Pulmonary artery endothelial cell (primary cell): ENCODE measurements at places on chromosomes 1 and 21.

DNA sequence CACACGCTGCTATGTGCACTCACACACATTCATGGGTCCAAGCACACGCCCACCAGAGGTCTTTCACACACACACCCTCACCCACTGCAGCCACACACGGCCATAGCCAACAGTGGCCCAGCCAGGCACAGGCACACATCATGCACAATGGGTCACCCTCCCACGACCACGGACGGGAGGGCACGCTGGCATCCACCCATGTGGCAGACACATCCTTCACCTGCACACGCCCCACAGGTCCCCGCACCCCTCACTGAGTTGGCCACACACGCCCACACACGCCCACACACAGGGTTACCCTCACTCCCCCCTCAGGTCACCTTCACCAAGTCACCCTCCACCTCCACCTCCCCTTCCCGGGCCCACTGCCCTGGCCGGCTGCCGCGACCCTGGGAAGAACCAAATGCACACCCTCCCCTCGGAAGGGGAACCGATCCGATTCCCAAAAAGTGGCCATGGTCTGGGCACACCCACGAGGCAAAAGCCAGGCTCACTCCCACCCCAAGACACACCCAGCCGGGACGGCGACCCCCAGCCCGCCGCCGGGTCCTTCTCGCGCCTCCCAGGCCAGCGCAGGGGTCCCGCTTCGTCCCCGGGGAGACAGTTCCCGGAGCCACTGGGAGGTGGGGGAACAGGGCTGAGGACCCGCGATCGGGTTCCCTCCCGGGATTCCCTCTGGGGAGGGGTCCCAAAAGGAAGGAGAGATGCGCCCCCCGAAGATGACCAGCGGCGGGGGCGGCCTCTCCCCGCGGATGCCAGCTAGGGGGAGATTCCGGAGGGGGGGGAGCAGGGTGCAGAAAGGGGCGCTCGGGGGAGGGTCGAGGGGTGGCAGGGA is 860 bp downstream of the SDC3 start:
- no peak for DNase-seq

DNA sequence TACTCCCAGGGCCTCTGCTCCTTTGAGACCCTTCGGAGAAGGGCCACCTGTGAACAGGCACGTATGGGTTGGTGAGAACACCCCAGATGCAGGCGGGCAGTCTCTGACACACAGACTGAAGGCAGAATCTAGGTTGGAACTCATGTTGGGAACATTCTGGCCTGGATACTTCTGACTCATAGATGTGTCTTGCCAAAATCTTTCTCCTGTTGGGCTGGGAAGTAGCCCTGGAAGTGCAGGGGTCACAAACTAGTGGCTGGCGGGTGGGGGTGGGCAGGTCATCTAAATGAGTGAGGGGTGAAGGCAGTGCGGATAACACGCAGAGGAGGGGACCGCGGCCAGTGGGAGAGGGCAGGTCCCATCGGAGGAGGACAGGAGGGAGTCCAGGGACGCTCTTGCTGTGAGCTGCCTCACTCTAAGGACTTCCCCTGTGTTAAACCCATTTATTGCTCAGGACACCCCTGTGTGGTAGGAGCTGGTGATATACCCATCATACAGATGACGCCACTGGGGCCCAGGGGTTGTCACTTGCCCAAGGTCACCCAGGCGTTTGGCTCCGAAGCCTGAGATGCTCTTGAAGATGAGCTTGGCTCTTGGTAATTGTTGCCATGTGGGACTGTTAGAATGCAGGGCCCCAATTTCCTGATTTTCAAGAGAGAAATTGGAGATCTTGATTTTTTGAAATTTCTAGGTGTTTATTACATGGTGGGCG is 181.0 kb downstream of the PTPRU start:
- DNase-seq, result no peak

DNA sequence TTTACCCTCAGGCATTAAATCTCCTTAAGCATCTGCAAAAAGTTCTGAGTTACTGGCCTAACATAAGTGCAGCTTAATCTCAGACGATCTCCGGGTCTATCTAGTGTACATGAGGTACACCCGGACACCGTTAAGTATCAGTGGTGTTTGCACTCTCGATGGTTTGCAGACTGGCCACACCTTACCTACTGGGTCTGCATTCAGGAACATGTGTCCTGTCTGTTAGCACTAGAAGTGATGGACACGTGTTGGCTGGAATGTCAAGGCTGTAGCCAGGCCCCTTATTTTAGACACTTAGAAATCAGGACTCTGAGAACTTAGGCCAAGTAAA is 783 bp upstream of the AGL start:
- DNase-seq, result no peak

DNA sequence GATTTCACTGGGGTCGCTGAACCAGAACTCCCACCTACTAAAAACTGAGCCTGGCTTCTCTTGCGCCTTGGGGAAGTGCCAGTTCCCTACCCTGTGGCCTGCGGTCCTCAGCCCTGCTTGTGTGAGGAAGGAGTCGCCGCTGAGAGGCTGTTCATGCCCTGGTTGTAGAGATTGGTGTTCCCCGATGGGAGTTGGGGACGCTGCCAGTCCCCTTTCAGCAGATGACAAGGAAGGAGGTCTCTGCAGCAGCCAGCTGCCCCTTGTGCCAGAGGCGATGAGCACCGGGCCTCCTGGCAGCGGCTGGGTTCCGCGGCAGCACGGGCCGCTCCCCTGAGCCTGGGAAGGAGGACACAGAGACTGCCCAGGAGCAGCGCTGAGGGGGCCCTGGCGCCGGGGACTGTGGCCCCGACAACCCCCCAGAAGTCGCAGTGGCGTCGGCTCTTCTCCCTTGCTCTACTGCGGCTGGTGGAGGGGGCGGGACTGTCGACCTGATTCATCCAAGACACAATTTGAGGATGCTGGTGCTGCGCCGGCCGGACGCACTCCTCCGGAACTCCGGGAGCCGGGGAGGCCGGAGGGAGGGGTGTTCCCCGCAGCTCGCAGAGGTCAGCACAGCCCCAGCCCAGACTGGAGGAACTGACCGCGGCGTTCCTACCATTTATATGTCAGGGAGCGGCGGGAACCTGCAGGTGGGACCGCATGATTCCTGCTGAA is 12.0 kb upstream of the ADORA3 start:
- DNase-seq, result no peak

GRCh38 chr1:9473032-9473807 is 66.0 kb upstream of the SLC25A33 start:
- DNase-seq, result no peak

DNA sequence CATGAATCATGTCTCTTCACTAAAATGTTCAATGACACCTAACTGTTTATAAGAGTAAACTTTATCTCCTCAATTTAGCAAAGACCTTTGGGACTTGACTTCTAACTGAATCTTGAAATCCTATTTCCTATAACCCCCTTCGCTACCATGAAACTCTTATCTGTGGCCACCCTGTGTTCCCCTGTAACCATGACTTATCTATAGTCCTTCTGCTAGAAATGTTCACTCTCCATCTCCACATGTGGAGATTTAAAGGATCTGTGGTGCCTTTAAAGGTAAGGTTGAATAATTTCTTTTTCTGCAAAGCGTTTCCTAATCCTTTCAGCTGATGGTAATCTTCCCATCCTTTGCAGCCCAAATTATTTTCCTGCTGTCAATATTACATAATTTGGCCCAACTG is 436.3 kb upstream of the RUNX1 start:
- no peak for DNase-seq

GRCh38 chr1:182601416-182601786 is 2.8 kb downstream of the RGS16 start:
- DNase-seq, result no peak

GRCh38 chr1:39331647-39332046 is 127.2 kb downstream of the MACF1 start:
- DNase-seq, result no peak

DNA sequence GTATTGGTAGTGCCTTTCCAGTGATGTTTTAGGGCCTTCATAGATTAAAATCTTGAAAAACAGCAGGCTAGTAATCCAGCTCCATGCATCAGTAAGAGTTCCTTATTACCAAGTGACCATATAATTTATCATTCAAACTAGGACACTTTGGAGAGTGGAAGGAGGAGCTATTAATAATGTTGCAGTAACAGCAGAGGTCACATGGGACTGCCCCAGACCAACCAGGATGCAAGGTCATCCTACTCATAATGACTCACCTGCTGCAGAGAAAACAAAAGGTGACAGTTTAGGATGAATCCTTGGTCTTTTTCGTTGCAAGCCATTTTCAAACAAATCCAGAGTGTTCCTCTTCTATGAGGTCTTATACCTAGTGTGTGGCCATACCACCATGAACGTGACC is 187.4 kb downstream of the NUF2 start:
- DNase-seq, result no peak
